ENCODE measurements at places on chromosomes 6 and 20.

DNA sequence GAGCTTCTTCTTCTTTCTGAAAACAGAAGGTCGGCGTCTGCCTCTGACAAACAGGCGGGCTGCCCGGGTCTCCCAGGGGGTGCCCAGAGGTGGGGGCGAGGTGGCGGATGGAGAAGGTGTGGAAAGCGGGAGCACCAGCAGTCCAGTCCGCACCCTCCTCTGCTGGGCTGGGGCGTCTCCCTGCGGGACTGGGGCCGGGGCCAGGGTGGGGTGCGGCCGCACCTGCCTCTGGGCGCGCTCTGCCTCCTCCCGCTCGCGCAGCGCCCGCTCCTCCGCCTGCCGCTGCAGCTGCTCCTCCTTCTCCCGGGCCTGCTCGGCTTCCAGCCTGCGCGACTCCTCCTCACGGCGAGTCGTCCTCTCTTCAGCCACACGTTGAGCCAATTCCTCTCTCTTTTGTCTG lies 71.1 kb upstream of the BCLAF1 start:
- DNase-seq = no peak

- no peak for DNase-seq
These were observed 3.2 kb downstream of the ARFGAP1 start for GRCh38 chr20:63275825-63276224.

DNA sequence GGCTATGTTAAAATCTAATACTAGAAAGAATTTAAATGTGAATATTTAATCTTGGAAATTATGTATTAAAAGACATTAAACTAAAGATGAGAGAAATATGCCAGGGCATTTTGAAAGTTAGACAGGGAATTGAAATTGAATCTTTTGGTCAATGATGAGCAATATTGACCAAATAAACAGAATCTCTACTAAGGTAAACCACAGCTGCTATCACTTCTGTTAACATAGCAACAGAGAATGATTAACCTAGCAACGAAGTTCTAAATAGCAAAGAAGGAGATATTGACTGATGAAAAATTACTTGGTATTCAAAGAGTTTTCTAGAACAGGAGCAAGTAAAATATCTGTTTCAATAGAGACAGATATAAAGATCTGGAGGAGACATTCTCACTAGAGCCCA lies 45.2 kb upstream of the RSPO3 start:
- DNase-seq = no peak

DNA sequence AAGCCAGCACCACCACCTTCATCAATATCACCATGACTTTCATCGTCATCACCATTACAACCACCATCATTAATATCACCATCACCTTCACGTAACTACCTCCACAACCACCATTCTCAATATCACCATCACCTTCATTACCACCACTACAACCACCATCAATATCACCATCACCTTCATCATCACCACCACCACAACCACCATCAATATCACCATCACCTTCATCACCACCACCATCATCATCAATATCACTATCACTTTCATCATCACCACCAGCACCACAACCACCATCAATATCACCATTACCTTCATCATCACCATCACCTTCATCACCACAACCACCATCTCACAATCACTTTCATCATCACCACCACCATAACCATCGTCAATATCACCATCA lies 225.3 kb upstream of the SULF2 start:
- no peak for DNase-seq

DNA sequence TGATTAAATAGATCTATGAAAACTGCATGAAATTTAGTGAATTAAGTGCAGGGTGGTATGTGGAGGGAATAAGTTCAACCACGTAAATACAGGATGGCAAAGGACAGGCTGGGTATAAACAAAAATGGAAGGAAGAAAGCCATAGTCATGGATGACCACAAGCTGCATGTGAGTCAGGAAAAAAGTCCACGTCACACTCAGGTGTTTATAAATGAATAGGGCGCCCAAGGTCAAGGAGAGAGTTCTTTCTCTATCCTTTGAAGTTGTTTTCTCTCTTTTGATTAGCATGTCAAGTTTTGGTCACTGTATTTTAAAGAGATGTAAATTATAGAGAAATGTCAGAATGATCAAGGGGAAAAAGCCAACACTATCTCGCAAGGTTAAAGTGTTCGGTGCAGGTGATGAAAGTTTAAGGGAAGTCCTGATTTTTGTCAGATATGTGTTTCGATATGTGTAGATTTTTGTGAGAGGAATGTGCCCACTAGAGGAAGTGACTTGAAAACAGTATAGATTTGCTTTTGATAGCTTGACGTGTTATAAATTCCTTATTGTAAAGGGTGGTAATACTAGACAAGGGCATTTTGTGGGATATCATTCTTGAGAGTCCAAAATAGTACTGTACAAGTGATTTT lies 58.7 kb downstream of the MAP3K4 start:
- DNase-seq = no peak

DNA sequence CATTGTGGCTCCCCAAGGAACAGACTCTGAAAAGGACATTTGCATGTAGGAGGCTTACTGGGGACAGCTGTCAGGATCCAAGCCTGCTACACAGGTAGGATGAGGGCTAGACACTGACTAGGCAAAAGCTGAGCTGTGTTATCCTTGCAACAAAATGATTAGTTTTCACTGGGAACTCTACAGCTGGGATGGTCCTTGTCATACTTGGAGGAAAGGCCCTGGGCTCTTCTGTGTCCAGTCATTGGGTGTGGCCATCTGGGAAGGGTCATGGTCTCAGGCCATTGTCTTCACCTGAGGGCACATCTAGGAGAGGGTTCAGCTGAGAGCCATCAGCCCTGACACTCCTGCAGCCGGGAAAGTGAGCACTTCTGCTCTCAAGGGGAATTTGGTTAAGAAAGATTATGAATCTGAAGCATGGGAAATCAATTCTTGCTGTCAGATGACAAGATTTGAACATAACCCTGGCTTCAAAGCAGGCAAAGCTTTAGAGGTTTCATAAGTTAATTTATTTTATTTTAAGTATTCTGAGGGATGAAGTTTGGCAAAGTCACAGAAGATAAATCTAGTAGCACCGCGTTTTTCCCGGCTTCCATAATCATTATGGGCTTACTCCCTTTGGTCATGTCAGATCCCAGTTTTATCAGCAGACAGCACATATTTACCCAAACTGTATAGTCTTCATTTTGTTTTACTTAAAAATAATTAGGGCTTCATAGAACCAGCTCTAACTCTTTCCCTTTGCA lies 78.4 kb upstream of the SLC22A23 start:
- DNase-seq = no peak

DNA sequence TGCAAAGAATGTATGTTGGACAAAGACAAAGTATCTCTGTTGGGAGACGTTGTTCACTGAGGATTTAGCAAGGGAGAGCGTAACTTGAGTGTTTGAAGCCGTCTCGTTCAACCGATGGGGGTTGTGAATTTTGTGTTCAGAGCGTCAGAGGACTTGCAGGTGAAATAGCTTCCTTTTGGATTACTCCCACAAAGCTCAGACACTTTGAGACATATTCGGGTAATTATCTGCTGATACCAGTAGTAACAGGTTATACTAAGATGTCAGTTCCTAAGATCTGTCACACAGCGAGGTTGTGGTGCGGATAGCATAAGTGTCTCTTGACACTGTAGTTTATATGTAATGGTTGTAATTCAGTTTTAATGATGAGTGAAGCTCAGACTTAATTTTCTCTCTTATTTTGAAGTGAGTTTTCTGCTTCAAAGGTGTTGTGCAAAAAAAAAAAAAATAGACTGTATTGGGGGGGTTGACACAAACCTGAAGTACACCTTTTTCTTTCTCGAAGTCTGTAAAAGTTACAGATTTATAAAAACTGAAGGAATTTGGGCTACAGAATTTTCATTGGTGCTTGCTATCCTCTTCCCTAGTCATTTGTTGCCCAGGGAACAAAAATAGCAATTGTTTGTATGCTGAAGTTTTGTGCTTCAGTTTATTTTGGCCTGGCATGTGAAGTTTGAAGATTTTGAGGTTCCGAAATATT lies 1.7 kb downstream of the ASXL1 start:
- no peak for DNase-seq

GRCh38 chr20:3102575-3103368 lies 18.2 kb upstream of the AVP start:
- DNase-seq = no peak

DNA sequence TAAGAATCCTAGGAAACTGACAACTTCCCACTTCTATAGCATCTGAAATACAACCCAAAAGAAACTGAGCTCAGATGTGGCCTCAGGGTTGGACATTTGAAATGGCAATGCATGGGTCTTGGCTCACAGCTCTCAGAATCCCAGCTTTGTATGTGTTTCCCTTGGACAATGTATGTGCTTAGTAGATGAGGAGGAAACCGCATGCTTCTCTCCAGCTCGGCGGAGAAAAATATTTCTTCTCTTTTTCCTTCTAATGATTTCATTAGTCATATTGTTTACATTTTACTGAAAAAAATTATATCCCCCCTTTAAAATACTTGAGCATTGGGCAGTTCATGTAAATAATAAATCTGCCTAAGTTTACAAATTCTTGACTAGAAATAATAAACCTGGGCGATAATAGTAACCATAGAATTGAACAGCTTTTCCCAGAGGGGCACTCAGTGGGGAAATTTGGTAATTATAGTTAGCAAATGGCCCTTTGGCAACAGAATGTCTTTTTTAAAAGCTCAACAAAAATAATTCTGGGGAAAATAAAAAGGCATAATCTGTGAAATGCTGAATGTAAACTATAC lies 55.3 kb downstream of the PFDN4 start:
- DNase-seq = no peak

- DNase-seq = no peak
These were observed 135.6 kb downstream of the BTBD9 start for GRCh38 chr6:38503960-38504682.

DNA sequence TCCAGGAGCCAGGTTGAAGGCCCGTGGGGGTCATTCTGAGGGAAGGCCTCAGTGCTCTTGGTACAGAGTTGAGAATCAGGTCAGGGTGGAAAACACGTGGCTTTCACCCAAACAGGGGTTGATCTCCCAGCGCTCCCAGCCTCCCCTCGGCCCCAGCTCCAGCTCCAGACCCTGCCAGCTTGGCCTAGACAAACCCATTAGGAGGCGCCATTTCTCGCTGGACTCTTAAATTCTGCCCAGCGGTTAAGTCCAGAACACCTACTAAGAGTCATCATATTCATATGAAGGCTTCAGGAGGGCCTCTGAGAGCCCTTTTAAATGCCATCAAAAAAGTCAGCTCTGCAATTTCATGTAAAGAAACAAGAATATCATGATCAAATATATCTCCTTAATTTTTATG lies 158.0 kb upstream of the RIN2 start:
- no peak for DNase-seq

- peak; percentile 42 for DNase-seq
These were observed 48.1 kb downstream of the NOL4L start for GRCh38 chr20:32536851-32537656.

DNA sequence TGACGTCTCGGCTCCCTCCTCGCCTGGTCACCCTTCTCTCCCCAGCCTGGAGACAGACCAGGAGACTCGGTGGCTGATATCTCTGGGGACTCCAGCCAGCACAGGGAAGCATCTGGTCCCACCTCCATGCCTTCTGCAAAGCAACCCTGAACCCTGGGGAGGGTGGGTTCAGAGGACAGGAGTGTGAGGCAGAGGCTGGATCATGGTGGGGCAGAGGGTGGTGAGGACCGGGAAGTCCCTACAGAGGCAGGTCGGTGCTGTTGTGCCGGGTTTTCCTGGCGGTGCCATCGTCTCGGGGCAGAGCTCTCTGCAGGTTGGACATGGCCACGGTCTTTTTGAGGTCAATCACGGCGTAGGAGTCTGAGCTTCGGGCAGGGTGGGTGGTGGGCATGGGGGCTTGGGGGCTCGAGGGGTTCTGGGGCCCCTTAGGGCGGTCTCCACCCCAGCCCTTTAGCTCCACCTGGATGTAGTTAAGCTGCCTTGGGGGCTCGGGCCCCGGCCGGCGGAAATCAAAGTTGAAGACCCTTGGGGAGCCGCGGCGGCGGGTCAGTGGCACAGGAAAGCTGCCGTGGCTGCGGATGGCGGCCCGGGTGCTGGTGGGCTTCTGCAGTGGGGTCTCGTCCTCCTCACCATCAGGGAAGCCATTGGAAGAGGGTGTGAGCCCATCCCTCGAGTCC lies 9.2 kb downstream of the FRS3 start:
- DNase-seq = no peak

DNA sequence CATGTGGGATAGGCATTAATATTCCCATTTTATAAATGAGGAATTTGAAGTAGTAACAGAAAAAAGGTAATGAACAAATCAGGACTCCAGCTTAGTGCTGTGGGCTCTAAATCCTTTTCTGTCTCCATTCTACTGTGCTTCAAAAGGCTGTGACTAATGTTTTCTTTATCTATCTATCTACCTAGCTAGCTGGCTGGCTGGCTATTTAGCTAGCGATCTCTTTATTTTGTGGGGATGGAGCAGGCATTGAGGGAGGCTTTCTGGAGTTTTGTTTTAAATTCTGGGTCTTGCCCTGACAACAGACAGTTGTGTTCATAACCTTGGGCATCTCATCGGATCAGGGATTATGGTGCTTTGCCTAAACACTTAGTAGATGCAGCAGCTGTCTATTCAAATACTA lies 139.2 kb downstream of the SOX4 start:
- DNase-seq = no peak

DNA sequence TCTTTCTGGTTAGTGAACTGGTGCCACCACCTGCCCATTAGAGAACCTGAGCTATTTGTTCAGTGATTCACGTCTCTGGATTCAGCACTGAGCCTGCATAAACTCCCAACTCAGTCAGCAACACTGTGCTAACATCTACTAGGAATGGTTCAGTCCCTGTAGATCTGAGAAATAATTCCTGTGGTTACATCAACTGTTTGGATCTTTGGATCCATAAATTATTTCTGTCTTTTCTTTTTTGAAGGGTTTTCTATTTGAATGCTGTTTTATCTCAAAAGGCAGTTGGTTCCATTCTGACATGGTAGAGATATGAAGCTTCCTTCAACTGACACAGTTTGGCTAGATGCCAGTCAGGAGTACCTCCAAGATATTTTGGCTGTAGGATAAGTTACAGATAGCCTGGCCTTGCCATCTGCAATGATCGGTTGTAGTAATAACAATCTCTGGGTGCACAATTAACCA lies 125.9 kb downstream of the TRMT11 start:
- no peak for DNase-seq

GRCh38 chr20:62044631-62045030 lies 21.1 kb downstream of the TAF4 start:
- DNase-seq = no peak

GRCh38 chr6:153081914-153082313 lies 49.2 kb downstream of the RGS17 start:
- no peak for DNase-seq

DNA sequence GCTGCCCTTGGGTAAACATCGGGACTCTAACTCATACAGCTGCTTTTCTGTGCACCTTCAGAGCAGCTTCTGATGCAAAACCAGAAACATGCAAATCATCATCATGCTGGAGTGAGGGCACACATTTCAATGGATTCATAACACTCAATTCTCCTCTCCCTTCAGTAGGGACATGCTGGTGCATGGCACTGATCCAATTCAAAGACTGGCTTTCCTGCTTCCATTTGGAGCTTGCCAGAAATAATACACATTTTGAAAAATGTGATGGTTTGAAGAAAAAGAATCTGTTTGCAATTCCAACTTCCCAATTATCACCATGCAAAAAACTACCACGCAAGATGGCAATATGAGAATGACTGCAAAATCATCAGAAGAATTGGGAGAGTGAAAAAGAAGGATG lies 65.2 kb upstream of the PDE10A start:
- DNase-seq = no peak

GRCh38 chr6:75333676-75334200 lies 49.1 kb upstream of the TMEM30A start:
- no peak for DNase-seq

GRCh38 chr6:158338311-158339112 lies 26.2 kb downstream of the TULP4 start:
- DNase-seq = no peak

GRCh38 chr6:18510644-18511033 lies 123.5 kb downstream of the RNF144B start:
- no peak for DNase-seq
